ENCODE measurements at places on chromosomes 16 and 17.
A peak's percentile ranks its signal among the peaks of the same experiment; 100 is the strongest.

DNA sequence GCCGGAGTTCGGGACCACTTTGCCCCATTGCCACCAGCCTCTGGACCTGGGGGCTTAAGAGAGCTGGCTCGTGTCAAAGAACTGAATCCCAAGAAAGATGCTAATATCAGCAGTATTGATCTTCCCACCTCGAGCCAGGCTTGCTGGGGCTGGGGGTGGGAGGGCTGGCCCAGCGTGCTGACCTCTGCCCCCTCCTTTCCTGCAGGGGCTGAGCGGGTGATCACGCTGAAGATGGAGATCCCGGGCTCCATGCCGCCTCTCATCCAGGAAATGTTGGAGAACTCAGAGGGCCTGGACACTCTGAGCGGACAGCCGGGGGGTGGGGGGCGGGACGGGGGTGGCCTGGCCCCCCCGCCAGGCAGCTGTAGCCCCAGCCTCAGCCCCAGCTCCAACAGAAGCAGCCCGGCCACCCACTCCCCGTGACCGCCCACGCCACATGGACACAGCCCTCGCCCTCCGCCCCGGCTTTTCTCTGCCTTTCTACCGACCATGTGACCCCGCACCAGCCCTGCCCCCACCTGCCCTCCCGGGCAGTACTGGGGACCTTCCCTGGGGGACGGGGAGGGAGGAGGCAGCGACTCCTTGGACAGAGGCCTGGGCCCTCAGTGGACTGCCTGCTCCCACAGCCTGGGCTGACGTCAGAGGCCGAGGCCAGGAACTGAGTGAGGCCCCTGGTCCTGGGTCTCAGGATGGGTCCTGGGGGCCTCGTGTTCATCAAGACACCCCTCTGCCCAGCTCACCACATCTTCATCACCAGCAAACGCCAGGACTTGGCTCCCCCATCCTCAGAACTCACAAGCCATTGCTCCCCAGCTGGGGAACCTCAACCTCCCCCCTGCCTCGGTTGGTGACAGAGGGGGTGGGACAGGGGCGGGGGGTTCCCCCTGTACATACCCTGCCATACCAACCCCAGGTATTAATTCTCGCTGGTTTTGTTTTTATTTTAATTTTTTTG, 8.5 kb downstream of the GJD3 start:
- DNase-seq: no peak

- no peak for DNase-seq
Measured at GRCh38 chr16:53041320-53042051, 11.2 kb downstream of the CHD9NB start.

GRCh38 chr16:3274490-3274889, 8.8 kb upstream of the ZNF263 start:
- no peak for DNase-seq

- no peak for DNase-seq
Measured at GRCh38 chr17:14351493-14351892, 50.6 kb downstream of the HS3ST3B1 start.

GRCh38 chr16:85303354-85303883, 191.1 kb upstream of the CIBAR2 start:
- peak; percentile 97 for DNase-seq

DNA sequence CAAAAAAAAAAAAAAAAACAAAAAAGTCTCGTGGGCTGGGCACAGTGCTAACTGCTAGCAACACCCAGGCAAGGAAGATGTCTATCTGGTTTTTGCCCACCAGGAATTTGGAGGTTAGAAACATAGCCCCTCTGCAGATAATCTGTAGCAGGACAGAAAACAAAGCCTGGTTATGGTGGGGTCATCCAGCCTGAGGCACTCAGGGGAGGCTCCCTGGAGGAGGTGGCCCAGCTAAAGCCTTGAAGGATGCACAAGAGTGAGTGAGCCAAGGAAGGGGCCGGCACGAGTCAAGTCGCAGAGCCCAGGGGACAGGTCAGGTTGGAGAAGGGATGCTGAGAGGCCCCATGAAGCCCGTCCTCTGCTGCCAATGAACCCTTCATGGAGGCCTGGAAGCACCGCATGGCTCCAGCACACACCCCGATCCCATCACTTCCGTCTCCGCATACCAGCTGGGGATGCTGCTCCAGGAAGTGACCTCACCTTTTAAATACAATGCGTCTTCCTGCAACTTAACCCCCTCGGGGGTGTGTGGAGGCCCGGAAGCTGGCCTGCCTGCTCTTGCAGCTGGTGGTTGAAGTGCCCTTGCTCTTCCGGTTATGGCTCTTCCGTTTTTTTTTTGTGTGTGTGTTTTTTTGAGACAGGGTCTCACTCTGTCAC, 86.5 kb downstream of the ENGASE start:
- DNase-seq: no peak
